Suppressor macrophage treated with lipopolysaccharide for 1 hour (primary cell): ENCODE measurements at places on chromosomes 13 and 19.
A peak's percentile ranks its signal among the peaks of the same experiment; 100 is the strongest.

GRCh38 chr13:76828316-76828741 lies 57.9 kb downstream of the KCTD12 start:
- DNase-seq: peak; percentile 49

DNA sequence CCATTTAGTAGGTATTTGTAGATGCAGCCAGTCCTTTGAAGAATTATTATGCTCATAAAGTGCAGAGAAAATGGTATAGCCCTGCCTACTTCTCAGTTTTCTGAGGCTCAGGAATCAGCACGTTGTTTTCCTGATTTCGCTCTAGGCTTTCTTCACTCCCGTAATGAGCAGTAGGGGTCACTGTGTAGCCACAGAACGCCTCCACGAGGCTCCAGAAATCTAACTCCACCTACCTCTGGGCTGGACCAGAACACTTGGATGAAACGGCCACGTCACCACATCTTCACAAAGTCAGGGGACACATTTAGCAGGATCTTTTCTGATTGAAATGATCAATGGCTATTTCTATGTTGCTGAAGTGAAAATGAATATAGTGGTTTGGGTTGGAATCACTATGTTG lies 49.8 kb upstream of the GTF3A start:
- DNase-seq: peak; percentile 87

- DNase-seq: no peak
These were observed 35.0 kb downstream of the VASP start for GRCh38 chr19:45542234-45542668.

GRCh38 chr19:10145031-10145430 lies 25.3 kb upstream of the EIF3G start:
- peak; percentile 13 for DNase-seq

- no peak for DNase-seq
These were observed 308.9 kb upstream of the SLITRK1 start for GRCh38 chr13:84191139-84191538.

GRCh38 chr13:99663185-99663825 lies 162.0 kb downstream of the TM9SF2 start:
- DNase-seq: no peak

GRCh38 chr19:54162241-54162805 lies 2.8 kb upstream of the LENG1 start:
- DNase-seq: peak; percentile 96

- no peak for DNase-seq
These were observed 74.9 kb downstream of the SIPA1L3 start for GRCh38 chr19:37981785-37982475.
